Thoracic aorta (tissue), 2 donors: ENCODE measurements at places on chromosomes 11 and 22.

DNA sequence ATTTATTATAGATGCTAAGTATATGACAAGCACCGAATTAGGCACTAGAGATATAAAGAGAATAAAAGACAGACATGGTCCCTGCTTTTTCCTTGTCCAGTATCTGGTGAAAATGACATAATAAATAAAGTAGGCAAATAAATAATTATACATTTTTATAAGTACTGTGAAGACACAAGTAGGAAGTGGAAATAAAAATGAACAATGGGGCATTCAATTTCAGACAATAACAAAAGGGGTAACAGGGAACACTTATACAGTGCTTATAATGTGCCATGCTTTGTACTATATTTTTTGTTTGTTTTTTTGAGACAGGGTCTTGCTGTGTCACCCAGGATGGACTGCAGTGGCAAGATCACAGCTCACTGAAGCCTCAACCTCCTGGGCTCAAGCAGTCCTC, 4.3 kb downstream of the KBTBD3 start:
- no peak for DNase-seq
- H3K4me3 ChIP-seq = no peak overlapping the region
- H3K27me3 ChIP-seq = no peaks in the 10 kb centered on the region

- no peak overlapping the region for H3K27ac ChIP-seq
- no peaks in the 10 kb centered on the region for H3K36me3 ChIP-seq
- peak overlapping the region; percentile 75 for H3K4me3 ChIP-seq
- H3K4me1 ChIP-seq = no peaks in the 10 kb centered on the region
- no peak for DNase-seq
Measured at GRCh38 chr11:124920870-124921609, 2.0 kb downstream of the HEPN1 start.

DNA sequence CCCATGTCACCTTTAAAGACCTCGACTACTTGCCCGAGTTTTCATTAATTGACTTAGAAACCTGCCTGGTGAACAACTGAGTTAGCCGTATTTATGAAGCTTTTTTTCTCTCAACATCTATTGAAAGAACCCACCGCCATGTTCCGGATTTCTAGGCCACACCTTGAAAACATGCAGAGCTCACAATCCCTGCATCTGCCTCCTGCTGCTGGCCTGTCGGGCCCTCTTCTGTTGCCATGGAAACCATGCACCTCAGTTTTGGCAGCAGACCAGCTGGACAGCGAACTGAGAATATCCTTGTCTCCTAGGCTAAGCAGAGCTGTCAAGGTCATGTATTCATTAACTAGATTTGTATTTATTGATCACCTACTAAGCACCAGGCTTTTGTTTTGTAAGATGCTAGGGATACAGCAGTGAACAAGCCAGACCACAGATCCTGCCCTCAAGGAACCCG, 4.3 kb upstream of the PATZ1 start:
- H3K4me3 ChIP-seq = no peak overlapping the region
- no peak for DNase-seq
- peaks cover 6% of the 10 kb centered on the region for H3K4me1 ChIP-seq
- no peaks in the 10 kb centered on the region for H3K36me3 ChIP-seq
- no peak overlapping the region for H3K27ac ChIP-seq
- H3K27me3 ChIP-seq = no peaks in the 10 kb centered on the region

DNA sequence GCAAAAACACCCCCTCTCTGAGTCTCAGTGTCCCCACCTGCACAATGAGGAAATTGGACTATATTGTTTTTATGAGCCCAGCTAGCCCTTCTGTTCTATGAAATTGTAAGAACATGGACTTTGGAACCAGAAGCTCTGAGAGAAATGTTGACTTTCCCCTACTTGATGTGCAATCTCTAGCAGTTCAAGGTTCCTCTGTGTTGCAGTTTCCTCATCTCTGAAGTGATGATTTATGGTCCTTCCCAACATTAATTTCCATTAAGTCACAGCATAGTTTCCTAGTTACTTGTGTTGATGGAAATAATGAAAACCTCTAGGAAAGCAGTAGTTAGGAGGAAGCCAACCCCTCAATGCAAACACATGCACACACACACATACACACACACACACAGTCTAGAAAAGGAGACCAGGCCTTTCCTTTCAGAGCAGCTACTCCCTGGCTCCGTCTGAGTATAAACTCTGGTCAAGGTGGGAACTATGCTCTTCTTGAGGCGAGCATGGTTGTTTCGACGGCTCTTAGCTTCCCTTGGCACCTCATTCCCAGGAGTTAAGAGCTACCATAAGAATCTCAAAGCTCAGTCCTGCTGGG, 518.4 kb downstream of the SOX6 start:
- H3K36me3 ChIP-seq = no peaks in the 10 kb centered on the region
- no peak overlapping the region for H3K4me3 ChIP-seq
- DNase-seq = no peak

GRCh38 chr11:78156127-78156844, 16.9 kb upstream of the ALG8 start:
- H3K4me1 ChIP-seq = peaks cover 33% of the 10 kb centered on the region
- no peaks in the 10 kb centered on the region for H3K27me3 ChIP-seq
- DNase-seq = no peak
- H3K27ac ChIP-seq = no peak overlapping the region

DNA sequence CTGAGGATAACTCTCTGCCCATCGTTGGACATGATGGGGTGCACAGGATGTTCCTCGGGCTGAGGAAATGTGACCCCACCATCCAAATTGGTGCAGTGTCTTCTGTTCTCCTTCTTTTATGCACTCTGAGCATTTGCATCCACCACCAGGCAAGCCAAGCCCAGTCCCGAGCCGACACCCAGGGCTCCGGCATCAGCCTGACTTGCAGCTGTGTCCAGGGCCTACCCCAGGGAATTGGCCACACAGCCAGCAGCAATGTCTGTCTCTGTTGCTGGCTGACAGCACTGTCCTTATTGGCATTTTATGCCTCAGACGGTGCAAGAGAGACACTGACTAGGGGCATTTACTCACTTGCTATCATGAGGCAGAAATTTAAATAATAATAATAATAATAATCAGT, 25.4 kb upstream of the CPT1A start:
- no peak overlapping the region for H3K27ac ChIP-seq
- no peak for DNase-seq
- no peak overlapping the region for H3K4me3 ChIP-seq
- H3K27me3 ChIP-seq = no peaks in the 10 kb centered on the region
- no peaks in the 10 kb centered on the region for H3K36me3 ChIP-seq
- H3K4me1 ChIP-seq = peaks cover 41% of the 10 kb centered on the region

GRCh38 chr11:112999520-112999919, 38.3 kb downstream of the NCAM1 start:
- H3K4me3 ChIP-seq = no peak overlapping the region
- no peaks in the 10 kb centered on the region for H3K36me3 ChIP-seq
- DNase-seq = no peak
- H3K27me3 ChIP-seq = no peaks in the 10 kb centered on the region
- no peak overlapping the region for H3K27ac ChIP-seq

DNA sequence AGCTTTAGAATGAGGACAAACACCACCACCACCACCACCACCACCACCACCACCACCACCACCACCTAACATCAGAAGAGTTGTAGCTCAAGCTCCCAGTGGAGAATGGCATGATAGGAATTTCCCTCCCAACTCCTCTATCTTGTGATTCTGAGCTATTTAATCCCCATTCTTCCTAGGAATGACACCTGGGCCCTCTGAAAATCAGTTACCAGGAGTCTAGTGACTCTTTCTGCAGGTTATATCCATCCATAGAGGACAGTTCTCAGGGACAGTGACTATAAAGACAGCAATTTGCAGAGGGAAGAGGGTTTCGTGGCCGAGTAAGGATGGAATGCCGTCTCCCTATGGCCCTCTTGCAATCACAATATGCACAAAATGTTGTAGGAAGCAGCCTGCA, 27.8 kb downstream of the MYH9 start:
- peaks cover 6% of the 10 kb centered on the region for H3K36me3 ChIP-seq
- no peak for DNase-seq
- H3K4me3 ChIP-seq = no peak overlapping the region
- H3K27ac ChIP-seq = peak overlapping the region; percentile 97
- H3K4me1 ChIP-seq = peaks cover 87% of the 10 kb centered on the region

- H3K36me3 ChIP-seq = no peaks in the 10 kb centered on the region
- H3K4me3 ChIP-seq = no peak overlapping the region
- peaks cover 41% of the 10 kb centered on the region for H3K27me3 ChIP-seq
Measured at GRCh38 chr11:31823644-31824331, 12.7 kb upstream of the PAX6 start.

DNA sequence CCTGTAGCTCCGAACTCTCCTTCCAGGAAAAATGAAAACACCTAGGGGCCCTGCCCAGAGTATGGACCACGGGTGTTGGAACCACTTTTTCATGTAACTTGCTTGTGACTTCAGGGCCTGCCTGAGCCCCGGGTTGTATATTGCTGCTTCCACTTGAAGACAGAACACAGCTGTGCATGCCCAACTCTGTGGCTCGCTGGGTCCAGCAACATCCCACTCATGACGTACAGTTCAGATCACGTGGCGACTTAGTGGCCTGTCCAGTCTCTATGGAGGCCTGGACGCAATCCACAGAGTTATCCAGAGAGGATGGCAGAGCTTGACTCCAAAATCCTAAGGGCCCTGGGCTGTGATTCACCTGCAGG, 6.8 kb downstream of the C11orf21 start:
- H3K4me1 ChIP-seq = no peaks in the 10 kb centered on the region
- H3K4me3 ChIP-seq = no peak overlapping the region
- no peak for DNase-seq
- H3K36me3 ChIP-seq = no peaks in the 10 kb centered on the region
- H3K27me3 ChIP-seq = no peaks in the 10 kb centered on the region

DNA sequence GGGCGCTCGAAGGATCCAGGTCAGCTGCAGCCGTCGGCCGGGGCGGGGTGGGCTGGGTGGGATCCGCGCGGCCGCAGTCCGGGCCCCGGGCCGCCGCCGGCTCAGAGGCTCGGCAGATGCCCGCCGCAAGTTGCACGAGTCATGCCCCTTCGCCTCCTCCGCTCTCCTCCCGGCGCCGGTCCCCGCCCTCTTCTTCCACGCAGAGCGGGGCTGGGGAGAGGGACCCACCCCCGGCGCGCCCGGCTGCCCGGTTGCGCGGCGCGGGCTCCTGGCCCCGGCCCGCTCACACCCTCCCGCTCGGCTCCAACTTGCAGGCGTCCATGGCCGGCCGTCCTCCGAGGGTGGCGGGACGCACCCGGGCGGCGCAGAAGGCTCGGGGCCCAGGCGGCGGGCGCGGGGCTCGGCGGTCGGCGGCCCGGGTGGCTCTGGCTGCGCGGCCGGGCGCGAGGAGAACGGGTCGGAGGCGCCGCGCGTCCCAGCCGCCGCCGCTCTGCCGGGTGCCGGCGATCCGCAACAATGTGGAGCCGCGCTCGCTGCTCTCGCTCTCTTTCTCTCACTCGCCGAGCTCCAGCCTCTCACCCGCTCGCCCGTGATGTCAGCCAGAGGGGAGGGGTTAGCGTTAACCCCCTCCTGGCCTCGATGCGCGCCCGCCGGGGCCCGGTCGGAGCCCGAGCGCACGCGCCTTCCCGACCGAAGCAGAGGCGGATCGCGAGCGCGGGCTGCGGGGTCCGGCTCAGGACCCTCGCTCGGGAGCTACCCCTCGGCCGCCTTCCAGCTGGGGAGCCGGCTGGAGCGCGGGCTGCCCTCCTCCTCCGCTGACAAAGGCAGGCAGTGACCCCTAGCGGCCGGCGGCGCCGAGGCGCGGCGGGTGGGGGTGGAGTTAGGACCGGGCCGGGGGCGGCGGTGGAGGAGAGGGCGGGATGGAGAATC, at the start of gene NECTIN1:
NECTIN1 (minus strand) TSS at position 550 of the 930 bp plus-strand sequence. CDS start 647 bp downstream, outside the sequence.
- peaks cover 12% of the 10 kb centered on the region for H3K4me1 ChIP-seq
- H3K27ac ChIP-seq = peak within 1 kb of the TSS; percentile 66

DNA sequence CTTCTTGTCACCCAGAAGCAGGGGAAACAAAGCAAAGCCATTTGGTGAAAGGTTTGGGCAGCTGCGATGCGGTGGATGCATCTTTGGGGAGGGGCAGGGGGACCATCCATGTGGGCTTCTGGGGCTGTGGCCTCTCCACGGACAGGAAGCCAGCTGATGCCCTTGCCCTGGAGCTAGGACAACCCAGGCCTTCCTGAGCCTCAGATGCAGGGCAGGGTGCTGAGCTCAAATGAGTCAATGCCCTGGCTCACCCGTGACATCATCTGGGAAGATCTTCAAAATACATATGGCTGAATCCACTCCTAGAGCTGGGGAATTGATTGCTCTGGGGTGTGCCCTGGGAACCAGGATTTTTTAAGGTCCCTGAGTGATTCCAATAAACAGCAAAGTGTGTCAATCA, 1418.2 kb downstream of the TBC1D22A start:
- no peaks in the 10 kb centered on the region for H3K27me3 ChIP-seq
- H3K27ac ChIP-seq = no peak overlapping the region
- no peak overlapping the region for H3K4me3 ChIP-seq
- H3K36me3 ChIP-seq = no peaks in the 10 kb centered on the region
- no peak for DNase-seq
